ENCODE measurements at places on chromosomes 5 and 9.

DNA sequence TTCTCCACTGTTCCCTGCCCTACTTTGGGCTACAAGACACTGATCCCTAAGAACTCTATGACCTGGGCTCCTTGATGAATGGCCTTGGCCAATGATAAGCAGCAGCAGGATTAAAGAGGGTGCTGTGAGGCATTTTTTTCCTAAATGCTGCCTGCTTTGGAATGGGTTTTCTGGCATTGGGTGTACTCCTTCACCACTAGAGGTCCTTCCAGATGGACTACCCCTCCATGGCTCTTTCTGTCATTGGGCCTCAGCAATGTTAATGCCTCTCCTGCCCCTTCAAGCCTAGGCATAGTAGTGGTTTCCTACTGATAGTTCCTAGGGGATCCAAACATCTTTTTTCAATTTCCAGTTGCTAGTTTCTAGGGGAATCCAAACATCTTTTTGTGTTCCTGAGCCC, 319.3 kb upstream of the RPS23 start:
- no peak for DNase-seq

- no peak for DNase-seq
Observed at GRCh38 chr5:138905541-138905940, 30.4 kb upstream of the LRRTM2 start.

DNA sequence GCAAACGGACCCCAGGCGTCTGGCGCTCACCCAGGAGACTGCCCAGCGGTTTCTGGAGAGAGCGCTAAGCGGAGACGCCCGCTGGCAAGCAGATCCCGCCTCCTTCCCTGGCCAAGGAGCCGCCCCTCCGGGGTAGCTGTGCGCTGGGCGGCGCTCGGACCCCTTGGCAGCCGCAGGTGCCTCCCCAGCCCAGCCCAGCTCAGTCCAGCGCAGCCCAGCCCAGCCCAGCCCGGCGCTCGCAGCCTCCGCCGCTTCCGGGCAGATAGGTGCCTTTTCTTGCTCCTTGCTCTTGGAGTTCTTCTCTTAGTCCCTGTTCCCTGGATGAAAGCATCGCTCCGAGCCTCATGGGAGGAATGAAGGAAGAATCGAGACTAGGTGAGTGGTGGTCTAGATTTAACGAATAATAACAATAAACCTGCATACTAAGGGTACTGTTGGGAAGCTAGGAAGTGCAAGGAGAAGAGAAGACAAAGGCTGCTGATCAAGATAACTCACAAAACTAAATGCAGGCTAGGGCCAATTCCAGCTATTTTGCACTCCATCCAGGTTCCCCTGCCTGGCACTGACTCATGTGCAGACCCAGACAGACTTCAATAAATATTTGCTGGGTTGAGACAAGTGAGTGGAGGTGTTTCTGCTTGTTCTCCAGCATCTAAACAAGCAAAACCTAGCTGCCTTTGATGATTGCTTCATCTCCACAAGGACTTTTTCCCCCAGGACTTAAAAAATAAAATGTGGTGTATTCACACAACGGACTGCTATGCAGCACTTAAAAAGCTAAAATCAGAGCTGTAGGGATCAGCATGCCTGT, at the start of gene STK32A:
STK32A (plus strand) TSS at position 202 of the 811 bp plus-strand sequence. CDS start 4,609 bp downstream, outside the sequence.
- no peak for DNase-seq

GRCh38 chr5:32837211-32837610, 126.1 kb downstream of the NPR3 start:
- no peak for DNase-seq

GRCh38 chr5:142748568-142749249, 21.5 kb upstream of the ARHGAP26 start:
- DNase-seq: peak; percentile 19

DNA sequence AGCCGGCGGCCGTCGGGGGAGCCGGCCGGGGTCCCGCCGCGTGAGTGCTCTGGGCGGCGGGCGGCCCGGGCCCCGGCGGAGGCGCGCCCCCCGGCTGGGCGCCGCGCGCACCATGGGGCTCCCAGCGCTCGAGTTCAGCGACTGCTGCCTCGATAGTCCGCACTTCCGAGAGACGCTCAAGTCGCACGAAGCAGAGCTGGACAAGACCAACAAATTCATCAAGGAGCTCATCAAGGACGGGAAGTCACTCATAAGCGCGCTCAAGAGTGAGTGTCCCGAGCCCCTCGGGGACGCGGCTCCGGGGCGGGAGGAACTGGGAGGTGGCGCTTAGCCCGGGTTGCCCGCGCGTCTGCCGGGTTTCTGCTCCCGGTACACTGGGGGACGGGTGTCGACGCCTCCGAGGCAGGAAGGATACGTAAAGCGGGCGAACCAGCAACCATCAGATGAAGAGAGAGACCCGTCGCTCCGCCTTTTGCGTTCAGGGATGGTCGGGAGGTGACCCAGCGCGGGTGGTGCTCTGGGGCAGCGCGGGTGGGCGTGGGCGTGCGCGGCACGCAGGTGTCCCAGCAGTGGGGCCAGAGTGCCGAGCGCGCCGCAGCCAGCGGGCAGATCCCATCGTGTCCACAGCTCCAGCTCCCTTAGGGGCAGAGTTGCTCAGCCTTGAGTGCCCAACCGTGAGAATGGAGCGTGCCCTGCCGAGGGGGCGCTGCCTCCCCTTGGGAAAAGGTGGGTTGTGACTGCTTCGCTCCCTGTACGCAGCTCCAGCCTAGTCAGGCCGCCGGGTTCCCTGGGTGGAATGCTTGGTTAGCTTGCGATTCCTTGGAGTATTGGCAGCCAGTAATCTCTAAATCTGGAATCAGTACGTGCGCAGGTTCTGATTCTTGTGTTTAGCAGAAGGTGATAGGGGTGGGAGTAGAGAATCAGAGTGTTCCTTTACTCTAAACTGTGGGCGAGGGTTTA, 753 bp downstream of the ARHGAP26 start:
- peak; percentile 23 for DNase-seq

GRCh38 chr5:170885256-170885655, 23.4 kb downstream of the RANBP17 start:
- no peak for DNase-seq

GRCh38 chr5:134174841-134175839, 1.6 kb downstream of the SKP1 start:
- DNase-seq: no peak

- no peak for DNase-seq
Observed at GRCh38 chr5:16615741-16616535, 859 bp downstream of the RETREG1 start.

DNA sequence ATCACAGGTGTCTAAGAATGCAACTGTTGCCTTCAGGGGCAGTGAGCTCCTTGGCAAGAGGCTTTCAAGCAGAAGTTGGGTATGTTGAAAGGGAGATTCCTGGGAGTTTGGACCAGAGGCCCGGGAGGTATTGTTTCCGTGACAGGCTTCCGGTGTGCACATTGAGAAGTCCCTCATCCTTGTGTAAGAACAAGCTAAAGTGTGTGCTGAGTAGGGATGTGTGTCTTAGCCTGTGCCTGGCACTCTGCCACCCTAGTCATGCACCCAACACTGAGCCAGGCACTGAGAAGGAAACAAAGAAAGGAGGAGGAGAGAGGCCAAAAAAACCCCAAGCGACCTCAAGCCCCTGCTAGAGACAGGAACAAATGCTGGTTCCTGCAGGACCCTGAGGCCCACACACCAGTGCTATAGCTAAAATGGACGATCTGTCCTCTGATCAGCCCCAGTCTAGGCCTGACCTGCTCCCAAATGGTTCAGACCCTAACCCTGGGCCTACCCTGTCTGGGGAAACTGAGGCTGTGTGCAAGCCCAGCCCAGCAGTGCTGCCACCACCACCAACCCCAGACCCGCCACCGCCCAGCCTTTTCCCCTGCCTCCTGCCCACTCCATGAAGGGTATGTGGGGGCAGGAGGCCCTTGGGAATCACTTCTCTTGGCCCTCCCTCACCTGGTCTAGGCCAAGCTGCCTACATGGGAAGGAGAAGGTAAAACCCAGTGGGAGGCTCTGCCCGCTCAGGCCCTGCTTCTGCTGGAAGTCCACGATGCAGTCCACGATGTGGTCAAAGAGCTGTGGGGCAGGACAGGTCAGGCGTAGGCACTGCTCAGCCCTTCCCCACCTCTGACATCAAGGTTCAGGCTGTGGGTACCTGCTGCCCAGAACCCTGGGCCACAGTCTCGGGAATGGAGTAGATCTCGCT, 12.6 kb downstream of the HK3 start:
- DNase-seq: no peak

GRCh38 chr9:31412081-31412480, 972.4 kb upstream of the ACO1 start:
- no peak for DNase-seq

- DNase-seq: no peak
Observed at GRCh38 chr5:66826696-66827095, 230.5 kb downstream of the MAST4 start.

All from T-helper 2 cell (primary cell).